Colonic mucosa (tissue), 4 donors: ENCODE measurements at places on chromosomes 13 and 19. TPM values are rescaled to one million over a fixed set of nuclear protein-coding genes. Genes with fewer than 3 reads are reported as not detected.

DNA sequence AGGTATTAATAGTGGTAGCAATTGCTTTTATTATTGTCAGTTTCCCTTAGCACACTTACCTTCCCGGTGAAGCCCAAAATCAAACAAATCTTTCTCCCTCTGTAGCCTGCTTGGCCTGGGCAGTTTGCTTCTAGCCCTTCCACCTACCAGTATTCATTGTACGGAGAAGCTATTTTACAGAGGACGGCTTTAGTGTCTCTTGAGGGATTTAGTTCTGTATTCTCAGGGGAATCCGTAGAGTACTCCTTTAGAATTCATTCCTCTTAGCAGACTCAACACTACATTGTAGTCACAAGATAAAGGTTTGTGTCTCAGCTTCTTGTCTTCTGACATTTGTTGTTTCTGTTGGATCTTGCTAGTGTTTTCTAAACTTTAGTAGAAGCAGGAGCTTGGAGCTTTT lies 24.1 kb upstream of the WTIP start:
- no peak overlapping the region for H3K4me3 ChIP-seq
- H3K36me3 ChIP-seq = no peaks in the 10 kb centered on the region
- DNase-seq = no peak
- no peaks in the 10 kb centered on the region for H3K4me1 ChIP-seq

GRCh38 chr13:50762969-50763567 lies 80.4 kb downstream of the DLEU7 start:
- no peaks in the 10 kb centered on the region for H3K27me3 ChIP-seq
- H3K36me3 ChIP-seq = no peaks in the 10 kb centered on the region
- no peaks in the 10 kb centered on the region for H3K4me1 ChIP-seq
- DNase-seq = no peak
- H3K4me3 ChIP-seq = no peak overlapping the region
- no peak overlapping the region for H3K27ac ChIP-seq

DNA sequence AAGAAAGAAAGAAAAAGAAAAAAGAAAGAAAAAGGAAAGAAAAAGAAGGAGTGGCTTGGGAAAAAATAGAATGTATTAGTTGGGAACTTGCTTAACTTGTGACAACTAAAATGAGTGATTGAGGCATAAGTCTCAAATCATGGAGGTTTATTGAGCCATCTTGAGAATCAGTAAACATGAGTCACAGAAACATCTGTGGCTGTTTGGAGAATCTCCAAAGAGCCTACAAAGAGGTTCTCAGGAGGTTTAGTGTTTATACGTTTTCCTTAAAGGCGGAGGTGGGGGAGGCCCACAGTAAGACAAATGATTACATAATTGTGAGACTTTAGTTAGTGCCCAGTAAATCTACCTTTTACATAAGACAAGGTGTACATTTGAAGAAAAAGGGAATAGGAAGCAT lies 38.6 kb downstream of the WDR87 start:
- no peak overlapping the region for H3K4me3 ChIP-seq
- H3K4me1 ChIP-seq = no peaks in the 10 kb centered on the region
- no peaks in the 10 kb centered on the region for H3K36me3 ChIP-seq
- DNase-seq = no peak
- H3K27me3 ChIP-seq = no peaks in the 10 kb centered on the region

DNA sequence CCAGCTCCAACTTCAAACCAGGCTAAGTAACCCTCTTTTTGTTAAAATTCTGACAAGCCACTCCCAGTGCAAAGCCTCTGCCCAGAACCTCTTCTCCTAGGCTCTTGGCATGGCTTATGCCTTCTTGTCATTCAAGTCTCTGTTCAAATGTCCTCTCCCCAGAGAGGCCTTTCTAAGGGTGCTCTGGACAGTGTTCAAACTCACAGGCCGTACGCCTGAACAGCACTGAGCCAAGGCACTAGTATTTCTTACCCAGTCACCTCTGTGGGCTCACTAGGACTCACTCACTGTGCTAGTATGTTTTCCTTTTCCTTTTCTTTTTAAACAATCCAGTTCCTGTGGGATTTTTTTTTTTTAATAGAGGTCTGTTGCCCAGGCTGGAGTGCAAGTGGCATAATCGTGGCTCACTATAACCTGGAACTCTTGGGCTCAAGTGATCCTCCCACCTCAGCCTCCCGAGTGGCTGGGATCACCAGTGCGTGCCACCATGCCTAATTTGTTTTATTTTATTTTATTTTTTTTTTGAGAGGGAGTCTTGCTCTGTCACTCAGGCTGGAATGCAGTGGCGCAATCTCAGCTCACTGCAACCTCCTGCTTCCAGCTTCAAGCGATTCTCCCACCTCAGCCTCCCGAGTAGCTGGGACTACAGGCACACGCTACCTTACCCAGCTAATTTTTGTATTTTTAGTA lies 2.3 kb upstream of the ASF1B start:
- DNase-seq = no peak
- H3K27me3 ChIP-seq = no peaks in the 10 kb centered on the region
- H3K27ac ChIP-seq = no peak overlapping the region
- no peak overlapping the region for H3K4me3 ChIP-seq

DNA sequence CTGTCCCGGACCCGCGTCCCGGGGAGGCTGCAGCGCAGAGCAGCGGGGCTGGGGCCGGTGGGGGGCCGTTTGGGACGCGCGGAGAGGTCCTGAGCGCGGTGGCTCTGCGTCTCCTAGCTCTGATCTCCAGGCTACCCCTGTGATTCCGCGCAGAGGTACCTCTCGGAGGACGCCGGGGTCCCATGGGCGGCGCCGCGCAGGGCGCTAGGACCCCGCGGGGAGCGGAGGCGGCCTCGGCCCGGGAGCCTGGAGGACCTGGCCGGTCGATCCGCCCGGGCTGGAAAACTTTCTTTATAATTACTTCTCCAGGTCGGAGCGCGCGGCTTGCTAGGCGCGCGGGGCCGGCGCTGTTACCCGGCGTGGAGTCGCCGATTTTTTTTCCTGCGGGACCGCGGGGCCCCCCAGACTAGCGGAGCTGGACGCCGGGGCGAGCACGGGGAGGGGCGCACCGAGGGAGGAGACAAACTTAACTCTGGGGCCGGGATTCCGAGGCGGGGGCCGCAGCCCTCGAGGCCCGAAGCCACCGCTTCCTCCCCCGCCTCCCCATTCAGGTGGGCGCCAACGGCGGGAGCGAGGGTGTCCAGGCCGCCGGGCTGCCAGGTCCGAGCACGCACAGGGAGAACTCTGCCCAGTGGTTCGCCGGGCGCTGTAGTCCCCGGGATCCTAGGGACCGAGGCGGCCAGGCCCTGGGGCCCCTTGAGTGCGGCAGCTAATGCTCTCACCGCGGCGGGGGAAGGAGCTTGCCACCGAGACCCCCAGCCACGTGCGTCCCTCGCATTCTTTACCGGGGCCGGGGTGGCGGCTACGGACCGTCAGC lies 848 bp upstream of the CEBPA start:
- peak overlapping the region; percentile 87 for H3K4me3 ChIP-seq
- H3K27ac ChIP-seq = peak overlapping the region; percentile 91
- H3K36me3 ChIP-seq = no peaks in the 10 kb centered on the region
- no peaks in the 10 kb centered on the region for H3K27me3 ChIP-seq
- no peaks in the 10 kb centered on the region for H3K4me1 ChIP-seq

Gene FREM2
- 0.86 TPM for total RNA-seq

GRCh38 chr19:19505669-19506326 lies 9.6 kb downstream of the TSSK6 start:
- no peaks in the 10 kb centered on the region for H3K27me3 ChIP-seq
- H3K4me1 ChIP-seq = no peaks in the 10 kb centered on the region
- no peak overlapping the region for H3K4me3 ChIP-seq
- H3K27ac ChIP-seq = no peak overlapping the region

- DNase-seq = no peak
- no peaks in the 10 kb centered on the region for H3K4me1 ChIP-seq
- H3K27ac ChIP-seq = no peak overlapping the region
- H3K4me3 ChIP-seq = no peak overlapping the region
- H3K36me3 ChIP-seq = peaks cover 4% of the 10 kb centered on the region
These were observed 17.9 kb downstream of the BTBD2 start for GRCh38 chr19:1997353-1998233.

DNA sequence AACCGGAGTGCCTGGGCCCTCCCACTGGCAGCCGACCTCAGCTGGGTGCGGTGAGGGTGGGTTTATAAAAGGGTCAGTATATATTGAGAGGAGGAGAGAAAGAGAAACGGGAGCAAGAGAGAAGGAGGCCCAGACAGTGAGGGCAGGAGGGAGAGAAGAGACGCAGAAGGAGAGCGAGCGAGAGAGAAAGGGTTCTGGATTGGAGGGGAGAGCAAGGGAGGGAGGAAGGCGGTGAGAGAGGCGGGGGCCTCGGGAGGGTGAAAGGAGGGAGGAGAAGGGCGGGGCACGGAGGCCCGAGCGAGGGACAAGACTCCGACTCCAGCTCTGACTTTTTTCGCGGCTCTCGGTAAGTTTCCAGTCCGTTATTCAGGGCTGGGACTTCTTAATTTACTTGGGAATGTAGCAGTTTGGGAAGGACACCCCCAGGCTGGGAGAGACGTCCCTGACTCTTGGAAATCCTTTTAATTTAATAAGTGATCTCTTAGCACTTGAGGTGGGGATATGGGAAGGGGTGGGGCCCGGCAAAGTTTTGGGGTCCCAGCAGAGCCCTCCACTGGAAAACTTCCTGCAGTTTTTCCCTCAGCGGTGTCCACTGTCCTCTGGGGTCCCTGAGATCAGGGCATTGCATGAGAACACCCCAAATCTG lies at the start of gene EMP3:
Gene EMP3, plus strand, starts transcription at position 288 of the 646 bp plus-strand sequence. CDS start 1,293 bp downstream, outside the sequence.
- H3K4me1 ChIP-seq = peaks cover 4% of the 10 kb centered on the region
- peak within 1 kb of the TSS; percentile 81 for H3K27ac ChIP-seq
- no peaks in the 10 kb centered on the region for H3K27me3 ChIP-seq
- no peaks in the 10 kb centered on the region for H3K36me3 ChIP-seq
- peak within 1 kb of the TSS; percentile 30 for H3K4me3 ChIP-seq

GRCh38 chr19:32313569-32314265 lies 31.7 kb upstream of the ZNF507 start:
- H3K27me3 ChIP-seq = no peaks in the 10 kb centered on the region
- no peak for DNase-seq
- no peaks in the 10 kb centered on the region for H3K4me1 ChIP-seq
- H3K36me3 ChIP-seq = no peaks in the 10 kb centered on the region

GRCh38 chr13:26956522-26957142 lies 196.0 kb upstream of the GPR12 start:
- H3K27ac ChIP-seq = peak overlapping the region; percentile 87
- no peak overlapping the region for H3K4me3 ChIP-seq
- no peaks in the 10 kb centered on the region for H3K27me3 ChIP-seq
- peak; percentile 85 for DNase-seq
- H3K36me3 ChIP-seq = no peaks in the 10 kb centered on the region
- peaks cover 8% of the 10 kb centered on the region for H3K4me1 ChIP-seq

GRCh38 chr13:37945651-37946575 lies 76.3 kb upstream of the TRPC4 start:
- no peaks in the 10 kb centered on the region for H3K36me3 ChIP-seq
- no peak overlapping the region for H3K27ac ChIP-seq
- no peak overlapping the region for H3K4me3 ChIP-seq
- no peaks in the 10 kb centered on the region for H3K4me1 ChIP-seq
- DNase-seq = no peak

DNA sequence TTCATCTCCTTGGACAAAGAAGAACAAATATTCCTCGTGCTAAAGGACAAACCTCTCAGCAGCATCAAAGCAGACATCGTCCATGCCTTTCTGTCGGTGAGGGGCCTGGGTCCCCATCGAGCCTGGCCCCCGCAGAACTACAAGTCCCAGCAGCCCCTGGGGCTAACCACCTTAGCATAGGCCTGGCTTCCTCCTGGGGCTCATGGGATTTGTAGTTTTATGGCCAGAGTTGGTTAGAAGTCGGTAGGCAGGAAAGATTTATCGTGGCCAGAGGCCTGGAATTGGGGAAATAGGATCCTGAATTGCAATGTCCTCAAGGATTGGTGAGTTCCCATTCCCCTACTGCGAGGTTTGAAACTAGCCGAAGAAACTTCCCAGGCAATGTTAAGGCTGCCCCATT lies 19.6 kb downstream of the TMEM150B start:
- peak; percentile 40 for DNase-seq
- no peak overlapping the region for H3K27ac ChIP-seq
- no peak overlapping the region for H3K4me3 ChIP-seq
- H3K36me3 ChIP-seq = no peaks in the 10 kb centered on the region
- H3K4me1 ChIP-seq = no peaks in the 10 kb centered on the region

DNA sequence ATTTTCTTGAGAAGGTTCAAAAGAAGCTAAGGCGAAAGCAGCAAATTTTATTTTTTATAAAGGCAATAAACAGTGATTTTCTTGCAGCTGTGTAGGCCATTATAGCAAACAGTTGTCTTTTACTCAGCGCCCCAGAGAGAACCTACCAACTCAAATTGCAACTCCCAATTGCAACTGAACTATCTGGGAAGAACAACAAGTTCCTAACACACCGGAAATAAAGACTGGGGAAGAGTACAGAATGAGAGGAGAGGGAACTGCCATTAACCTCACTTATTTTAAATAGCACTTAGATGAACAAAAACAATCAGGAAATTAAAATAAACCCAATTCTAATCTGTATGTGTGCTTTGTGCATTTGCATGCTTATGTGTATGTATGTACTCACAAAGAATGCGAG lies 171.1 kb downstream of the KCTD12 start:
- DNase-seq = no peak
- no peak overlapping the region for H3K27ac ChIP-seq
- H3K4me3 ChIP-seq = no peak overlapping the region
- H3K27me3 ChIP-seq = no peaks in the 10 kb centered on the region
- H3K36me3 ChIP-seq = no peaks in the 10 kb centered on the region
- no peaks in the 10 kb centered on the region for H3K4me1 ChIP-seq

Gene ITGBL1
- total RNA-seq = 0.25 TPM

- no peak overlapping the region for H3K4me3 ChIP-seq
- no peaks in the 10 kb centered on the region for H3K4me1 ChIP-seq
- no peak overlapping the region for H3K27ac ChIP-seq
- no peak for DNase-seq
- H3K27me3 ChIP-seq = no peaks in the 10 kb centered on the region
These were observed 19.3 kb downstream of the HDGFL2 start for GRCh38 chr19:4491446-4491845.

GRCh38 chr13:32200741-32201140 lies 114.4 kb downstream of the ZAR1L start:
- no peaks in the 10 kb centered on the region for H3K4me1 ChIP-seq
- no peak overlapping the region for H3K27ac ChIP-seq
- no peak overlapping the region for H3K4me3 ChIP-seq
- H3K36me3 ChIP-seq = no peaks in the 10 kb centered on the region
- DNase-seq = no peak
- H3K27me3 ChIP-seq = no peaks in the 10 kb centered on the region

Gene CLDND2
- 2.9 TPM for total RNA-seq

Gene PCDH17
- 2.4 TPM for total RNA-seq

DNA sequence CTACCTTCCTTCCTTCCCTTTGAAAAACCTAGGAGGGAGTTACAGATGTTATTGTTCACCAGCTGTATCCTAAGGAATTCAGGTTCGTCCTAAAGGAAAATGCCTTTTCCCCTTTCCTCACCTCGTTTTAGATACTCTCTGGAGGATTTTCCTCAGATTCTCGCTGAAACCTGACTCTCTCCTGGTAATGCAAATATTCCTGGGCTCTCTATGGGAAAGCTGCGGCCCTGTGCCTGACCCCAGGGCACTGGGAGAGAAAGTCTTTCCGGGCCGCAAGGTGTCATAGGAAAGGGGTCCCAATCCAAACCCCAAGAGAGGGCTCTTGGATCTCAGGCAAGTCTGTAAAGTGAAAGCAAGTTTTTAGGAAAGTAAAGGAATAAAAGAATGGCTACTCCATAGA lies 13.1 kb upstream of the OR1M1 start:
- no peaks in the 10 kb centered on the region for H3K27me3 ChIP-seq
- DNase-seq = no peak
- no peaks in the 10 kb centered on the region for H3K4me1 ChIP-seq

Gene PSG6
- not detected for total RNA-seq

GRCh38 chr19:1668486-1669270 lies 16.3 kb upstream of the TCF3 start:
- peaks cover 5% of the 10 kb centered on the region for H3K4me1 ChIP-seq
- H3K4me3 ChIP-seq = no peak overlapping the region
- peaks cover 27% of the 10 kb centered on the region for H3K27me3 ChIP-seq
- H3K36me3 ChIP-seq = no peaks in the 10 kb centered on the region
